ENCODE measurements at places on chromosomes 2 and 18.

DNA sequence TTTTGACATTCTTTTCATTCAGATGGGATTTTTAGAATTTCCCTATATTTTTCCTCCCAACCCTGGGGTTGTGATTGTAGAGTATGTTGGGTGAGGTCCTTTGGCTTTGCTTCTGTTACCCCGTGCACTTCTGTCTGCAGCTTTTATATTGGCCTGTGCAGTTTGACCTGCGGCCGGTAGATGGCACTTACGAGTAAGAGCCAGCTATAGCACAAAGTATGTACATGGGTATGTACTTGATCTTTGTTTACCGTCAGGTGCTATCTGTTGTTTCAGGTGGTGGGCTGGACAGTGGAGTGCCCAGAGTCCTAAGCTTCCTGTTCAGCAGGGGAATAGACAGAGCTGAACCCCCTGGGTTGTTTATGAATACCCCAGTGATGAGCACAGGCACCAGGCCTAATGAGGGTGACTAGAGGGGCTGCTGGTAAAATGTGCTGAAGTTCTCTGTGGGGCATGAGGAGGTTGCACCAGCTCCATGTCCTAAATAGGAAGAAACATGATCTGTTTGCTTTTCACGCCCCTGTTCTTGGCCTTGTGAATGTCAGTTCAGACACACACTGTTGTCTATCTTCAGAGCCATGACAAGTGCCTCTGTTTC lies 58.9 kb upstream of the THUMPD2 start:
- DNase-seq, result no peak

DNA sequence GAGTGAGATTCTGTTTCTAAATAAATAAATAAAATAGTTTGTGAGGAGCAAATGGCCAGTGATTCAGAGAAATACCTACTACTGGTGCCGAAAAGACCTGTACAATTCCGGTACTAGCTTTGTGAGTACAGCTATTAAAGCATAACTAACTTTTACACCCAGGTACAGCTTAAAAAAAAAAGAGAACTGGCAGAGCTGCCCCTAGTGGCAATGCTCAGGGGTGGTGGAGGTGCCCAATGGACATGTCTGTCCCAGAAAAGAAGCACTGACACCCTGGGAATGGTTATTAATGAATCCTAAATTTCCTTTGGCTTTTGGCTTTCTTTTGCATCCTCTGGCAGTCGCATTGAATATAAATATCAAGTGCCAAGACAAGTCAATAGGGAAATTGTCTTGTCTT lies 87.0 kb downstream of the LIPG start:
- DNase-seq, result no peak

GRCh38 chr2:121019071-121019470 lies 265.9 kb downstream of the TFCP2L1 start:
- peak; percentile 2 for DNase-seq

GRCh38 chr2:226893216-226893615 lies 57.4 kb downstream of the RHBDD1 start:
- no peak for DNase-seq

GRCh38 chr2:238652771-238653157 lies 195.1 kb upstream of the TWIST2 start:
- DNase-seq, result no peak

DNA sequence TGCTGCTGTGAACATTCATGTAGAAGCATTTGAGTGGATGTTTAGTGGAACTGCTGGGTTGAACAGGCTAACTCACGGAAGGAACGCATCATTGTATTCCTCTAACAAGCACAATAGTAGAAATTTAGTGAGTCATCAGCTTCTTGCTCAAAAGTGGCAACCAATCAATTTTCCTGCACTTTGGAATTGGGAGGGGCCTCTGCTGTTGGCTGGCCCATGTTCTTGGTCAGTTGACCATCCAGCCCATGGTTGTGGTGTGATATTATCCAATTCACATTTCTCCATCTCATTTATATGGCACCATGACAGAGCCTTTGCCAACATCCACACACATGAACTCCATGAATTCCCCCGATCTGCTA lies 95.0 kb downstream of the TNFRSF11A start:
- DNase-seq, result no peak

- DNase-seq, result peak; percentile 27
Observed at GRCh38 chr2:17426743-17427142, 91.5 kb downstream of the RAD51AP2 start.

- no peak for DNase-seq
Observed at GRCh38 chr2:232919141-232919540, 49.1 kb downstream of the SNORC start.

- DNase-seq, result no peak
Observed at GRCh38 chr2:202094426-202094986, 21.5 kb downstream of the KIAA2012 start.

All from prostate gland (tissue), 2 donors.